Effector memory CD4-positive, alpha-beta T cell (primary cell): ENCODE measurements at places on chromosomes 2 and 18.

- DNase-seq: no peak
Measured at GRCh38 chr2:206442474-206442832, 879 bp upstream of the ADAM23 start.

- DNase-seq: no peak
Measured at GRCh38 chr18:5903386-5903785, 8.1 kb upstream of the TMEM200C start.

- DNase-seq: no peak
Measured at GRCh38 chr2:201699416-201699815, 972 bp upstream of the MPP4 start.

DNA sequence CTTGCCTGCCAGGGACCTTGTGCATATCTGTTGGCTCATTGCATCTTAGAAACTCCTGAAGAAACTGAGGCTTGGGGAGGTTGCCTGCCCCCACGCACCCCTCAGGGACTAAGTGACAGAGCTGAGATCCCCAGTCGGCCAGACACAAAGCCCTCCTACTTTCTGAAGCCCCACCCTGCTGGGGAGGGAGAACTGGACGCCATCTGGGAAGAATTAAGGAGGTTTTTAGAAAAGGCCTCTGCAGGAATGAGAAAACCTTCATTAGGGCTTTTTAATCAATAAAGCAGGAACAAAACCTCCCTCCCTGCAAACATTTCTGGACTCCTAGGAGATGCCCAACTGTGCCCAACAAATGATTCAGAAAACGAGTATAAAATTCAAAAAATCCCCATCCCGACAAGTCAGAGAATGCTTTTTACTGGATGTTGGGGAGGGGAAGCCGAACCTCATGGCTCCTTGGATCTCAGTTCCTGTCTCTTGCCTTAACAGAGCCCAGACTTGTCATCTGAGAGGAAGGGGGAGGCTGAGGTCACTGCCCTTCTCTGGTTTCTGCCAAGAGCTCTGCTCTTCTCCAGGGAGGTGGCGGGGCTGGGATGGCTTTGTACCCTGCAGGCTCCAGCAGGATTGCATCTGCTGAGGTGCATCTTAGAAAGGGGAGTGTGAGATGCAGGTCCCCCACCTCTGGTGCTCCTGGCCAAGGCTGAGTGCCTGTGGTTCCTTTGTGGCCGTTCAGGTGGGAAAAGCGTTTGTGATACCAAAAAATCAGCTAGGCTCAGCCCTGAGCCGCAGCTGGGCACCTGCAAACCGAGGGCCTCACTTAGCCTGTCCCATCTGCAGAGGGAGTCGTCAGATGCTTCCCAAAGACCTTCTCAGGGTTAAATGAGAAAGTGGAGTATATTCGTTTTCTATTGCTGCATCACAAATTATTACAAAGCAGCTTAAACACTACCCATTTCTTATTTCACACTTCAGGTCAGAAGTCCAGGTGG, 142.4 kb downstream of the ZFP36L2 start:
- no peak for DNase-seq

GRCh38 chr2:35933031-35933430, 422.5 kb upstream of the CRIM1 start:
- DNase-seq: no peak

- DNase-seq: no peak
Measured at GRCh38 chr2:48532824-48533223, 2.9 kb downstream of the STON1 start.

GRCh38 chr2:207090389-207090788, 75.4 kb downstream of the KLF7 start:
- DNase-seq: no peak

- no peak for DNase-seq
Measured at GRCh38 chr18:10032331-10033015, 118.7 kb downstream of the VAPA start.

DNA sequence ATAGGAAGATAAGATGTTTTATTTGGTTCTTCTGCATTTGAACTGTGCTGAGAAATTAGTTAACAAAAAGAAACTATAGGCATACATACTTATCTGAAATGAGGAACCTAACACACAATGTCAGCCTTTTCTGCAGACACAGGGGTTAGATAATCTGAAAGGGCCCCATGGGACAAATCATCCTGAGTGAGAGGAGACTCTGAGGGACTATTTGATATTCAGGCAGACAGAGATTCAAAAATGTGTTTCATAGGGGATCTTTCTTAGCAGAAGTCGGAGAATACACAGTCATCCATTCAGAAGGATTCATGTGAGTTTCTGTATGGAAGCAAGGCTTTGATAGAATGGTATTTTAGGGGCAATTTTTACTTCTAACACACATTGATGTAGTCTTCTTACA, 79.1 kb downstream of the NCKAP5 start:
- DNase-seq: no peak

DNA sequence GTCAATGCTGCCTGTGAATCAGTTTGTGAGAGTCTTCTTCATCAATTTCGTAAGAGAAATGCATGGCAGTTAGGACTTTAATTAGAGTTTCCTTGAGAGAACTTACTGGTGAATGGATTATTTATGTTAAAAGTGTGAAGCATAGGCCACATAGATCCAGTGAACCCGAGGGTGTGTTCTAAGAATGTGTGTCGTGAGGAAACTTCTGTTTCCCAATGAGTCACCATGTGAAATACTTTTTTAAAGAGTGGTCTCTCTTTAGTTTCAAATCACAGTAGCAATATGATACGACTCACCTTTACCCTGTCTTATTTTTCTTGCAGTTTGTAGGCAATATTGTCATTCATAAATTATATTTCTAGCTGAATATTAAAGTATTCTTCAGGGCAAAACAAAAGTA, 18.5 kb downstream of the THSD7B start:
- DNase-seq: no peak

- DNase-seq: no peak
Measured at GRCh38 chr2:68747900-68748299, 13.3 kb downstream of the ARHGAP25 start.

GRCh38 chr18:68662754-68663153, 52.2 kb downstream of the TMX3 start:
- DNase-seq: no peak

DNA sequence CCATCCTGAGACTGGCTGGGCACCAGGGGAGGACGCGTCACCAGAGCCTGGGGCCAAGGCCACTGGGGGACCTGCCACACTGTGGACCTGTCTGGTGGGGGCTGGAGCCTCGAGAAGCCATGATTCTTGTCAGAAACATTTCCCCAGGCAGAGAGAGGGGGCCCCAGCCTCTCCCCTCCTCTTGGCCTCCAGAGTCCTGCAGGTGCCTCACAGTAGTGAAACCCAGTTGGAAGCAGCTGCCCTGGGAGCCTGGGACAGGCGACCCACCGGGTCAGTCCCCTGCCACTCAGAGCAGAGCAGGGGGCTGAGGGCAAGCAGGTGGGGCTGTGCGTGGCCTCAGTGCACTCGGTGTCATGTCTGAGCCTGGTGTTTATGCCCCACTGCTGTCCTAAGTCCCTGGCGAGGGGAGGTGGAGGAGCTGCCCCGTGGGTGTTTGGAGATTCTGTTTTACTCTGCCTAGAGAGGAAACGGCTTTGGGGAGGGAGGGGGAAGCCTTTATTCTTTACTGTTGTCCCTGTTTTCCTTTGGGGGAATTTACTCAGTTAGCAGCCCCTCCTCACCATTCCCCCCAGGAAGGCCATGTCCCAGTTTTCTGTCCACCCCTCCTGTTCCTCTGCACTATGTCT, 7.7 kb downstream of the OXER1 start:
- DNase-seq: no peak

DNA sequence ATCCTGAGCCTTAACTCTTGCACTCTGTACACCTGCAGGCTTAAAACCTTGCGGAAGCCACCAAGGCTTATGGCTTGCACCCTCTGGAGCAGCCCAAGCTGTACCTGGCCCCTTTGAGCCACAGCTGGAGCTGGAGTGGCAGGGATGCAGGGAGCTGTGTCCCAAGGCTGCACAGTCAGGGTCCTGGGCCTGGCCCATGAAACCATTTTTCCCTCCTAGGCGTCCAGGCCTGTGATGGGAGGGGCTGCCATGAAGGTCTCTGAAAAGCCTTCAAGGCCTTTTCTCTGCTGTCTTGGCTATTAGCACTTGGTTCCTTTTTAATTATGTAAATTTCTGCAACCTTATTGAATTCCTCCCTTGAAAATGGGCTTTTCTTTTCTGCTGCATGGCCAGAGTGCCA, 56.4 kb downstream of the FAM124B start:
- no peak for DNase-seq

DNA sequence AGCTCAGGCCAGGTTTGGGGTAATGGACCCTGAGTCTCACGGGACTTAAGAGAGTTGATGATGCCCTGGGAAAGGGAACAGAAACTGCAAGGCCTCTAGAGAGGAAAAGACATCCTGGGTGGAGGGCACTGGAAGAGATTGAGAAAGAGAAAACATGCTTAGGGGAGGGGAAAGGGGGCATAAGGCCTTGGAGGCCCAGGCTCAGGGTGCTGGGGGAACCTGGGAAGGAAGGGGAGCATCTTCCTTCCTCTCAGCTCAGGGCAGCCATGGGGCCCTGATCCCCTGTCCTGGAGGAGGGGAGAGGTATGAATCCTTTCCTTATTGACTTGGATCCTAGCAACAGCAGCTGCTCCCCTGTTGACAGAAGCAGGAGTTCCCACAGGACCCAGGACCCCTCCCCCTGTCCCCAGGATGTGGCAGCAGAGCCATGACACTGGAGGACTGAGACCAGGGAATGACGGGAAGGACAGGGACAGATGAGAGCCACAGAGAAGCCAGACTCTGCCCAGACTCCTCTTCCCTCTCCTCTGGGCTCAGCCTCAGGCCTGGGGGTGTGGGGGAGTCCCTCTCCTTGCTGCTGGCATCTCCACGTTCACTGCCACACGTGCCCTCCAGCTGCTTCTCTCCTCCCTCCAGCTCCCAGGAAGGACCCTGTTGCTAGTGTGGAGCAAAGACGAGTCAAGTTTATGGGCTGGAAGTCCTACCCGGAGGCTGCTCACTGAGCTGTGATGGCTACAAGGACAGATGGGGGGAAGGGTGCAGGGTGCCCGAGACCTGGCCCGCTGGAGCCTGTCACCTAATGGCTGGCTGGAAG, 815 bp downstream of the GPBAR1 start:
- no peak for DNase-seq

DNA sequence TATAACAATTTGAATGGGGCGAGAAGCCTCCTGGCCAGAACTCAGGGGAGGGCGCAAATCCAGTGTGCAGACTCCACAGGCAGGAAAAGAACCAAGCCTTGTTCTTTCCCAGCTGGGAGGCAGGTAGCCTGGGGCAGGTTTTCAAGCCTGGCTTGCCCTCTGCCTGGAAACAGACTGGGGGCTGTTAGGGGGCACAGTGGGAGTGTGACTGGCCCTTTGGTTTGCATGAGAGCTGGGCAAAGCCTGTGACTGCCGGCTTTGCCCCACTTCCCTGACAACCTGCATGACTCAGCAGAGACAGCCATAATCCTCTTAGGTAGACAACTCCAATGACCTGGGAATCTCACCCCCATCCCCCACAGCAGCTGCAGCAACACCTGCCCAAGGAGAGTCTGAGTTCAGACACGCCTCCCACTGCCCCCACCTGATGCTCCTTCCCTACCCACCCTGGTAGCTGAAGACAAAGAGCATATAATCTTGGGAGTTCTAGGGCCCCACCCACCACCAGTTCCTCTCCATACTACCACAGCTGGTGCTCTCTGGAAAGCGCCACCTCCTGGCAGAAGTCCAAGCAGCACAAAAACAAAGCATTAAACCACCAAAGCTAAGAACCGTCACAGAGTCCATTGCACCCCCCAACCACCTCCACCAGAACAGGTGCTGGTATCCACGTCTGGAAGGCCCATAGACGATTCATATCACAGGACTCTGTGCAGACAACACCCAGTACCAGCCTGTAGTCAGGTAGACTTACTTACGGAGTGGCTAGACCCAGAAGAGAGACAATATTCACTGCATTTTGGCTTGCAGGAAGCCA, 402.5 kb downstream of the STK39 start:
- no peak for DNase-seq

DNA sequence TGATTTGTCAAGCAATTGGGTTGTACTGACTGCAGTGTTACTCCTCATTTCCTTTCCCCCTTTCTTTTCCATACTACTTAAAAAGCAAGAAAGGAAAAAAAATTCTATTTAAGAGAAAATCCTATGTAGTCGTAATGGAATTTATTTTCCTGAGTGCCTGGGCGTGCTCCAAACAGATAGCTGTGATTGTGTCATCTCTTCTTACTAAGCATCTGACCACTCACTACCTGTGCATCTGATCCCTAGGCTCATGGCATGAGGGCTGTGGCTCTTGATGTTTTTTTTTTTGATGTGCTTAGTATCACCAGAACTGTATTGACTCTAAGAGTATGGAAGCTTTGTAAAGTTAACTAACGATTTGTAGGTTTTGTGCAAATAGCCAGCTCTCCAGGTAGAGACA, 19.0 kb downstream of the CRIM1 start:
- no peak for DNase-seq

DNA sequence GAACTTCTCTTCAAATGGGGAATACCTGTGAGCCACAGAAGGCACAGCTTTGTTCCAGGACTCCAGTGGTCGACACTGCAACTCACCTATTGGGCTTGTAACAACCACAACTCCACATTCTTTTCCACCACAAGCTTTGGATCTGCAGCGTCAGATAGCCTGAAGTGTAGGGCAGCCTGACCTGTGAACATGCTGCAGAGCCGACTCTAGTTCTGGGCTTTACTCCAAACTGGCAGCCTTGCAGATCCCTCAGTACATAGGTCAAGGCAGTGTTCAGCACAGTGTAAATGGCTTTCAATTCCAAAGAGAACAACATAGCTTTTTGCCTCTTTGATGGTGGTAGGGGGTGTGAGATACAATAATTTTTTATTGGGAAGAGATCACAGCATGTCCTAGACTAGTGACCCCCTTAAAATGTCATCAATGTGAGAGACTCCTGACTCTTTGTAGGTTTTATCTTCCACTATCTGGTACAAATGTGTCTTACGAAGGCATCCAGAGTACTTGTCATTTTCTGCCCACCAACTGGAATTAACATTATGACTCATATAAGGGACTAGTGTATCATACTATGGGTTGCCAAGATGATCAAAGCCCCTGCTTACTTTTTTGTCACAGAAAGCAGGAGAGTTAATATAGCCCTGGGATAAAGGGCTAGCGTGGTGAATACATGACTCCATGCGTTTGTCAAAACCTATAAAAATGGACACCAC, 149.8 kb downstream of the COPS8 start:
- DNase-seq: no peak

GRCh38 chr2:128489526-128490273, 171.0 kb upstream of the HS6ST1 start:
- DNase-seq: no peak
